Motor neuron (in vitro differentiated cells): ENCODE measurements at places on chromosomes 11 and 22.

DNA sequence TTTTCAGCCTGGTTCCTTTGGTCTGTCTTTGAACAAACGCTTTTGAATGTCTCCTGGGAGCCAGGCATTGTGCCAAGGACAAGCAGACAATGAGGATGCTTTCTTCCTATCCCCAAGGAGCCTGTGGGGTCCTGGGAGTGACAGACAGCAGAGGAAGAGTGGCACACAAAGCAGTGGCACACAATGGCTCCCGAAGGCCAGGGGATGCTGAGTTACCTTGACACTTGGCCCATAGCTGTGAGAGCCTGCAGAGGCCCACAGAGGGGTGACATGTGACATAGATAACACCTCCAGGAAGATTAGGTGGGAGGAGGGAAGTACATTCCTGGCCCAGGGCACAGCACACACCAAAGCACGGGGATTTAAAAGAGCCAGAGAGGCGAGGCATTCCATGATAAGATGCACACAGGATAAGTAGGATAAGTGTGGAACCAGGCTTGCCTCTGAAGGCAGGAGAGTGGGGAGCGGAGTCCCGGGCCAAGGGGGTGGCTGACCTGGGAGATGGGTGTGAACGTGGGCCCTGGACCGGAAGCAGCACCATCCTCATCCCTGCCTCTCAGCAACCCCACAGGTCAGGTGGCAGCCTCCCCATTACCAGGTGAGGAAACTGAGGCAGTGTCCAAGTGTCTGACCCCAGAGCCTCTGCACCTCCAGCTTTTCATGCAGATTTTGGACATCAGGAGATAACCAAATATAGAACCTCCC lies 6.3 kb downstream of the UPB1 start:
- no peak for ATAC-seq

DNA sequence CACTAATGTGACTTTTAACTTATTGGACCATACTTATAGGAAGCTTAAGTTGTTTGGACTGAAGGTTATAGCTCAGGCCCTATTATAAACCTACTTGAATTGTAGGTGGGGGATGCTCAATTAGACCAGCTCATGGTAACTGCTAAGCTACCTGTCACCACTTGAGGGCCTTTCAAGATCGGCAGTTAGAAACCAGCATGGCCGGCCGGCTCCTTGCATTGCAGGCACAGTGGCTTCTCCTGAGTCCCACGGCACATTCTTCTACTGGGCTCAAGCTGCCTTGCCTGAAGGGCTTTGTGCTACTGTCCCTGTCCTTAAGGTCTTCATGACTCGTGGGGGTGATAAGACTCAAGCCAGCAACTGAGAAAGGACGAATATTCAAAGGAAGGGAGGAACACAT lies 70.8 kb downstream of the TBC1D22A start:
- no peak for ATAC-seq

DNA sequence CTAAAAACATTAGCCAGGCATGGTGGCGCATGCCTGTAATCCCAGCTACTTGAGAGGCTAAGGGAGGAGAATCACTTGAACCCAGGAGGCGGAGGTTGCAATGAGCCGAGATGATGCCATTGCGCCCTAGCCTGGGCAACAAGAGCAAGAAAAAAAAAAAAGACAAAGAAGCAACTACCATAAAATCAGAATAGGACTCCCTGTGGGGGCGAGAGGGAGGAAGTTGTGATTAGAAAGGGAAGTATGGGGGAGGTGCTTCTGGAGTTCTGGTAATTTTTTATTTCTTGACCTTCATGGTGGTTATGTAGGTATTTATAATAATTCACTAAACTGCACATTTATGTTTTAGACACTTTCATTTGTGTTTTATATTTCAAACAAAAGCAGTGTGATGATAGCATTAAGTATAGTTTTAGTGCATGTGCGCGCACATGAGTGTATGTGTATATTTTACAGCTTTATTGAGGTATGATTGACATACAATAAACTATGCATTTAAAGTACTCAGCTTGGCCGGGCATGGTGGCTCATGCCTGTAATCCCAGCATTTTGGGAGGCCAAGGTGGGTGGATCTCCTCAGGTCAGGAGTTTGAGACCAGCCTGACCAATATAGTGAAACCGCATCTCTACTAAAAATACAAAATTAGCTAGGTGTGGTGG lies 43.5 kb downstream of the SIK2 start:
- ATAC-seq = no peak

GRCh38 chr22:47199979-47200272 lies 437.5 kb downstream of the TBC1D22A start:
- ATAC-seq = no peak
